Activated T-cell treated with anti-CD3 and anti-CD28 coated beads, Interleukin-2, amount 50 U/mL, for 48 hours (primary cell): ENCODE measurements at places on chromosomes 2 and 18.
A peak's percentile ranks its signal among the peaks of the same experiment; 100 is the strongest.

DNA sequence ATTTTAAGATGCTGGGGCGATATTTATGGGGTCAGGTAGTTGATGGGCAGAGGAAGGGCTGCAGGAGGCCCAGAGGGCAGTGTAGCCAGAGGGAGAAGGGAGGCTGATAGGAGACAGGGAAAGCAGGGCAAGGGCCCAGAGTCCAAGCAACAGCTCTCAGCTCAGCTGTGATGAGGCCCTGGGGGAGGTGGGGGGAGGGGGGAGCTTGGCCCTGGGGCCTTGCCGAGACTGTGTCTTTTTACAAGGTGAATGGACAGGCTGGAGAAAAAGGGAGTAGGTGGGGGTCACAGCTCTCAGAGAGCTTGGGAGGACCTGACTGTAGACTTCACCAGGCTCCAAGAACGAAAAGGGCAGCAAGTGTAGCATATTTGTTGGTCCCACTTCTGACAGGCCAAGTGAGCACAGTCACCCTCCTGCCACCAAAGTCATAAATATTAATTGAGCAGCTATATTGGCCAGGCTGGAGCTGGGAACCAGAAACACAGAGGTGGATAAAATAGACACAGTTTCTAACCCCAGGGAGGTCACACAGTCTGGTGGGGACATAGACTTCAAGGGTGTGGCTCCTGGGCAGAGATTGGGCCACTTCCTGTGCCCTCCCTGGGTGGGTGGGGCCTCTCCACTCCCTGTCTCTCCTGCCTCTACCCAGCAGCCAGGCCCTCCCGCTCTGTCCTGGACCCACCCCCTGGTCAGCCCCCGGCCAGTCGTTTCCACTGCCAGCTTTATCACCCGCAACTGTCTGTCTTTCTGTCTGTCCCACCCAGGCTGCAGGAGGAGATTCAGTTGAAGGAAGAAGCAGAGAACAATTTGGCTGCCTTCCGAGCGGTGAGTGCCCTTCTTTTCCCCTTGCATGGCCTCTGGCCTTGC is 1.4 kb downstream of the DES start:
- DNase-seq: no peak

GRCh38 chr2:49656853-49657252 is 502.5 kb upstream of the FSHR start:
- no peak for DNase-seq

DNA sequence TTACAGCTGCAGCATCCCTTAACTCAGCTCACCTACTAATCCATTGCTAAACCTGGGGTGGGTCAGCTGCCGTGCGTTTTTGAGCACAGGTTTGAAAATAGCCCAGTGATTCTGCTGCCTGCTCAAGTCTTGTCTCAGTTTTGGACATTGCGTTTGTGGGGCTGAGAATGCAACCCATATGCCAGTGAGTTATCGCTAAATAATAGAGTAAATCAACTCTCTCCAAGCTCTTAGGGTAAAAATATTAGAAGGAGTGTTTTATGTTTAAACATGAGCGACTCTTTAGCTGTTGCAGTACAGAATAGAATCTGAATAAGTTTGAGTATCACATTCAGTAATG is 2.1 kb downstream of the TSHZ1 start:
- no peak for DNase-seq

DNA sequence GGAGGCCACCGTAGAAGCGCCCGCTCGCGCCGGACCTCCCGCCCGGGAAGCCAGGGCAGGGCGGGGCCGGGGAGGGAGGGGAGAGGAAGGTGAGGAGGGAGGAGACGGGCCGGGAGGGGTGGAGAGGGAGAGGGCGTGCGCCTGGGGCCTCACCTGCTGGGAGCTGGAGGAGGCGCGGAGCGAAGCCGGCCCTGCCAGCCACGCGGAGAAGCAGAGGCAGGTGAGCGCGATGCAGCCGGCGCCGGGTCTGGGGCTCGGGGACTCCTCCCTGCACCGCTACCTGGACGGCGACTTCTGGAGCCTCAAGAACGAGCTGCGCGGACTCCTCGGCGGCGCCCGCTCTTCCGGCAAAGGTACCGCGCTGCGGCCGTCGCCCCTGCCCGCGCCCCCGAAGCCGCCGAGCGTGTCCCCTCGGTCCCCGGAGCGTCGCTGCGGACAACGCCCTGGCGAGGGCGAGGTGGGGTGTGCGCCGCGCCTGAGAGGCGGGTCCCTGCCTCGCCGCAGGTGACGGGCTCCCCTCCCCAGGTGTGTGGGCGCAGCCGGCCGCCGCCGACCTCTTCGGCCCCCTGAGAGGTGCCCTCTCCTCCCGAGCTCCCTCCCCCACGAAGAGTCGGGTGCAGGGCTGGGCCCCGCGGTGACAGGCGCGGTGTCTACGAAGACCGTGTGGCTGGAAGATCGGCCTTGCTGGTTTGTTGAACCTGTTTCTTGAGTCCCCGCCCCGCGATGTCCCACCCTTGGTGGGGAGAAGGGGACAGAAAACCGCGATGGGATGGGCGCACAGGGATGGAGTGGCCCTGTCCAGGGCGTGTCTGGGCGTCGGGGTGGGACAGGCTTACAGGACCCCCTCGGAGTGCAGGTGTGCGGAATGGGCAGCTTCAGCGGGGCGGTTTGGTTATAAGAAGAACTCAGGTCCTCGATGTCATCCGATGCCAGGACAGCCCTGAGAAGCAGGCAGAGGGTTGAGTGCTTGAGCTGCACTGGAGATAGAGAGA is at the start of gene ACOXL:
TSS of gene ACOXL (plus strand) at position 152 of the 992 bp plus-strand sequence. CDS start 35,817 bp downstream, outside the sequence.
- DNase-seq: peak; percentile 31

DNA sequence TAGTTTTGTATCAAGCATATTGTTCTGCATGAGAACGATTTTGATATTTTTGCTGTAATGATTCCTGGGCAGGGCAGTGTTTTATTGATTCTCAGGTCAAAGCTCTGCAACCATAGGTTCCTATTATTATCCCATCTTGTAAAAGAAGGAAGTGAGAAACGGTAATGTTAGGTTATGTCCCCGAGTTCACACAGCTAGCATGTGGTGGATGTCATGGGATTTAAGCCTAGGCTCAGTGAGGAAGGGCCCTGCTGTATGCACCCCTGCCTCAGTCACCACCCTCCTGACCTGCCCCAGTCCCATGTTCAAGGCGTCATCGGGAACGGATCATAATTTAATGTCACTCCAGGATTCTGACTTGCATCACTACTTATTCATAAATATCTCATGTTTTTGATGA is 10.7 kb downstream of the ACP1 start:
- DNase-seq: no peak

- peak; percentile 86 for DNase-seq
These were observed at the start of gene GPR35 for GRCh38 chr2:240624950-240625621. Gene GPR35 (plus strand): TSS chr2:240625480. CDS start chr2:240629953, 4,473 bp downstream.

GRCh38 chr2:40403233-40403836 is 48.6 kb downstream of the SLC8A1 start:
- no peak for DNase-seq

DNA sequence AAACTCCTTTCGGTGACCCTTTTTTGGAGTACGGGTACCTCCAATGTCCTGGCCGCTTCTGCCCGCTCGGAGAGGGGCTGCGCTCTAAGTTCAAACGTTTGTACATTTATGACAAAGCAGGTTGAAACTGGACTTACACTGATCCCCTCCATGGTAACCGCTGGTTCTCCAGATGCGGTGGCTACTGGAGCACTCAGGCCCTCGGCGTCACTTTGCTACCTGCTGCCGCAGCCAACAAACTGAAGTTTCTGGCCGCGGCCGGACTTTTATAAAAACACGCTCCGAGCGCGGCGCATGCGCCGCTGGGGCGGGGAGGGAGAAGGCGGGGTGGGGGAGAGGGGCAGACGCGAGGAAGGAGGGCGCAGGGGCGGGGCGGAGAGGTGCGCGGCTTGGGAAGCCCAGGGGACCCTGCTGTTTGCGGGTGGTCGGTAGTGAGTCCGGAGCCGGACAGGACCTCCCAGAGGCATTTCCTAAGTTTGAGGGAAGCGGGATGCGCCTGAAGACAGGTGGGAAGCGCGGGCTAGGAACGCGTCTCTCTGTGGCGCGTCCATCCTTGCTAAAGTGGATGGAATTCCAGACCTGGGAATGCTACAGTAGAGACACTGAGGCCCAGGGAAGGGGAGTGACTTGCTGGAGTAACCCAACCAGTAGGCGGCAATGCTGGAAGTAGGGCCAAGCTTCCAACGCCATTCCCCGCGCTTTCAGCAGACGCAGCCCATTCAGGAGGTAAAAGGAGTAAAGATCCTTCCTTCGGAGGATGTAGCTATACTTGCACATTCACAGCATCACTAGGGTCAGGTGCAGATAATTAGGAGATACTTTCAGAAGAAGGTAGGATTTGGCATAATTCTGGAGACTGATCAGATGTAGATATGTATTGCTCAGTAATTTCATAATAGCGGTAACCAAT is at the start of gene CXCR4:
TSS of gene CXCR4 (minus strand) at position 241 of the 910 bp plus-strand sequence. CDS start at position 152, 89 bp downstream.
- DNase-seq: peak; percentile 93
